ENCODE measurements at places on chromosomes 5 and 9. TPM values are rescaled to one million over a fixed set of nuclear protein-coding genes. Genes with fewer than 3 reads are reported as not detected.

DNA sequence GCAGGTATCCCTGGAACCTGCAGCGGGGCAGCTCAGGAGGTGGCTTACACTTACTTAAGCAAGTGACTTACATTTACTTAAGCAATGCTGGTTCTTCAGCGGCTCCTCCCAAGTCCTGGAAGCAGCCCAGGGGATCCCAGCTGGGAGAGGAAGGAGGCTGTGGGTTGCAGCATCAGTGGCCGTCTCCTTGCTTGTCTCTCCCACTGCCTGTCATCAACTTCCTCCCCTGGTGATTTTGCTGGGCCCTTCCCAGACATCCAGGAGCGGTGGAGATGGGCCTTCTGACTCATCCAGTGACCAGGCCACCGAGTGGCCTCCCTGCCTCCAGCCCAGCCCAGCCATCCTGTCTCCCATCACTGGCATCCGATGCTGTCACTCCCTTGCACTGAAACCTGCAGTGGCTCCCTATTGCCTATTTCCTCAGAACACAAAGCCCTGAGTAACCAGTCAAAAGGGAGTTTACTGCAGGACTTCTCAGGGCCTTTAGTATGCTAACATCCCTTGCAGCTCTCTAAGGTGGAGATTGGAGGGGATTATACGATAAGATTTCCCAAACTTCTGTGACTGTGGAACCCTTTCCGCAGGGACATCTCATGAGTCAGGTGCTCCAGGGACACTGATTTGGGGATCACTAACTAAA is 155.9 kb upstream of the PHYKPL start:
- no peaks in the 10 kb centered on the region for H3K4me1 ChIP-seq
- no peak overlapping the region for H3K4me3 ChIP-seq
- H3K27ac ChIP-seq = no peak overlapping the region
- no peak for DNase-seq
- H3K36me3 ChIP-seq = no peaks in the 10 kb centered on the region

GRCh38 chr9:93682155-93682968 is 106.0 kb downstream of the PHF2 start:
- no peaks in the 10 kb centered on the region for H3K36me3 ChIP-seq
- H3K27me3 ChIP-seq = no peaks in the 10 kb centered on the region
- H3K27ac ChIP-seq = no peak overlapping the region

DNA sequence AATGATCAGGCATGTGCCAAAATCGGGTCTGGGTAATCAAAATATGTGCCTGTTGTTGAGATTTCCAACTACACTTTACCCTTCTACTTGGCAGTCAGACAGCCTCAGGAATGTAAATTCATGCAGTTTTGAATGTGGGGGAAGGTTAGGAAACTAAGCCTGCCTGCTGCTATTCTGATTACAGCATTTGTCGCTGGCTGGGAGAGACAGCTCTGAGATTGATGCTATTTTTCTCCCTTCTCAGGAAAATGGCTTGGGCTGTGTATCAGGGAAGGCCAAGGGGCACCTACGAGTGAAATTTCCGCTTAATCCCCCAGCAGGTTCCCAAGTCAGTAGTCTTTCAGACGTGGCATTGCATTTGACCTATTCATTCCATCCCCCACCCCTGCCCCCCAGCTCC is 3.6 kb upstream of the RGS7BP start:
- H3K27ac ChIP-seq = no peak overlapping the region
- peaks cover 5% of the 10 kb centered on the region for H3K4me1 ChIP-seq
- H3K27me3 ChIP-seq = peaks cover 10% of the 10 kb centered on the region
- no peak for DNase-seq

DNA sequence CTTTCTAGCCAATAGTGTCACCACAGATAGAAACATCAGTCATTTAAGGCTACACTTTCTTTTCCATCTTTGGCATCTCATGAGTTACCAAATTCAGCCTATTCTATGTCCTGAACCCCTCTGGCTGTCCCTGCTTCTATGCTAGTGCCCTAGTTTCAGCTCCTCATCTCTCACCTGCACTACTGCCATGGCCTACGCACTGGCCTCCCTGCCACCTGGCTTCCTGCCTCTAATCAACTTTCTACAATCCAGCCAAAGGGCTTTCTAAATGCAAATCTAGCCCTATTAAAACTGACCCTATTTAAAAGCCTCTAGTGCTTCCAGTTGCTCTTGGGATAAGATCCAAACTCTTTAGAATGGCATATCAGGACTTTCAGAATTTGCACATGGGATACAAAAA is 482.9 kb downstream of the TMEM38B start:
- no peaks in the 10 kb centered on the region for H3K4me1 ChIP-seq
- H3K4me3 ChIP-seq = no peak overlapping the region
- no peak for DNase-seq
- no peaks in the 10 kb centered on the region for H3K36me3 ChIP-seq
- no peak overlapping the region for H3K27ac ChIP-seq

- H3K27me3 ChIP-seq = no peaks in the 10 kb centered on the region
- peak; percentile 87 for DNase-seq
- H3K27ac ChIP-seq = peak overlapping the region; percentile 33
- peak overlapping the region; percentile 75 for H3K4me3 ChIP-seq
- H3K36me3 ChIP-seq = peaks cover 23% of the 10 kb centered on the region
Measured at GRCh38 chr9:86354818-86355309, 654 bp upstream of the TUT7 start.

GRCh38 chr9:122374885-122375420 is 4.1 kb downstream of the PTGS1 start:
- no peaks in the 10 kb centered on the region for H3K27me3 ChIP-seq
- peak; percentile 4 for DNase-seq
- H3K36me3 ChIP-seq = no peaks in the 10 kb centered on the region
- peaks cover 6% of the 10 kb centered on the region for H3K4me1 ChIP-seq
- no peak overlapping the region for H3K4me3 ChIP-seq
- no peak overlapping the region for H3K27ac ChIP-seq

Gene PROB1
- total RNA-seq = 0.58 TPM

GRCh38 chr5:62296998-62297397 is 9.0 kb upstream of the KIF2A start:
- no peak overlapping the region for H3K27ac ChIP-seq
- no peak for DNase-seq
- 0 out of 2 replicates have a peak, but pooled peaks cover 5% of the 10 kb centered on the region for H3K27me3 ChIP-seq
- H3K4me1 ChIP-seq = no peaks in the 10 kb centered on the region
- H3K4me3 ChIP-seq = no peak overlapping the region

GRCh38 chr9:72228282-72228681 is 79.0 kb downstream of the GDA start:
- no peak overlapping the region for H3K4me3 ChIP-seq
- no peak for DNase-seq
- no peaks in the 10 kb centered on the region for H3K4me1 ChIP-seq
- no peaks in the 10 kb centered on the region for H3K36me3 ChIP-seq

DNA sequence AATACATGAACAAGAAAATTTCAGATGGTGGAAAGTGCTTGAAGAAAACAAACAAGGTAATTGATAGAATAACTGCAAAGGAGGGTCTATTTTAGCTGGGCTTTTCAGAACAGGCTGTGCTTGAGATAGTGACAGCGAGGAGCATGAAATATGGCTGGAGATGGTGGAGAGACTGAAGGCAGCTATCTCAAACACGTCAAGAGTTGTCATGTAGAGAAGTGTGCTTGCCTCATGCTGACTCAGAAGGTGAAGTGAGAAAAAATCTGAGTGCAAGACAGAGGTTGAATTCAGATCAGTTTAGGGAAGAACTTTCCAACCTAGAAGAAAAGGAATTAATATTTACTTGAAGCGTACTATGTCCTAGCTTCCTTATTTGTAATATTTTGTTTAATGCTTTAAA is 115.5 kb upstream of the RANBP3L start:
- no peaks in the 10 kb centered on the region for H3K36me3 ChIP-seq
- H3K4me1 ChIP-seq = peaks cover 14% of the 10 kb centered on the region
- no peaks in the 10 kb centered on the region for H3K27me3 ChIP-seq
- H3K27ac ChIP-seq = no peak overlapping the region
- no peak overlapping the region for H3K4me3 ChIP-seq

DNA sequence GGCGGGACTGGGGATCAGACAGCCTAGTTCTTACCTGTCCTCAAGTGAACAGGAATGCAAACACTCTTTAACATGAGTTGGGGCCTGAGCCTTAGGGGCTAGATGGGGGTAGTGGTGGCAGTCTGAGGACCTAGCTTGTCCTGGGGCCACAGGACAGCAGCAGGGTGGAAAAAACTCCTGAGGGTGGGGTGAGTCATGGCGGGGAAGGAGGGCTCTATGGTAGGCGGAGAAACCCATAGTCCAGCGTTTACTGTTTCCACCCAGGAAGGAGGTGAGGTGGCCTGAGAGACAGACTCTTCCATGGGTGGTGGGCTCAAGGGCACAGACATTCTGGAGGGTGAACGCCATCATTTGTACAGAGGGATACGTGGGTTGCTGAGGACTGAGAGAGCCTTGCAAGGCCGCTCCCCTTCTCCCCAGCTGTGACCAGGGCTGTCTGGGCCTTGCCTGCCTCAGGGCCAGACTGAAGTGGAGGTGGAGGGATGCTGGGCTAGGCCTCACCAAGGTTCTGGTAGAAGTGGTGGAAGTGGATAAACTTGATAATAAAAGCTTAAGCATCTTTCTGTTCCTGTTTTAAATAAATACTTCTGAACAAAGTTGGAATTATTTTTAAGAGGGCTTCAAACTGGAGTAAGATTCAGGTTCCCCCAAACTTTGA is 1.1 kb upstream of the TSPAN17 start:
- no peak for DNase-seq
- peaks cover 16% of the 10 kb centered on the region for H3K4me1 ChIP-seq

Gene GDNF
- 5.8 TPM for total RNA-seq

DNA sequence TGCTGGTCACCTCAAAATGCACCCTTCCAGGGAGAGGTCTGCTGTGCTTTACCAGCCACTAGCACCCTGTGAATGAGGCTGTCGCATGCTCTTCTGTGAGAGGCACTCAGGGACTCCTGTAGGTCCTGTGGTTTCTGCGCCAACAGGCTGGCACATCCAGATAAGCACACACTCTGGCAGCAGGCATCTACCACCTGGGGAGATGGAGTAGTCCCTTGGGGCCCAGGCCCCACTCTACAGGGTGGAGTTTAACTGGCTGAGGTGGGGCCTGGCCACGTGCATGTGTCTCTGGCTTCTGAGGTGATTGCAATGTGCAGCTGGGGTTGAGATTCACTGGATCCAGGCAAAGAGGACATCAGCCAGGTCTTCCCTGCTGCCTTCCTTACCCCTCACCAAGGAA is 32.3 kb downstream of the TMEM174 start:
- DNase-seq = no peak
- H3K27ac ChIP-seq = no peak overlapping the region
- no peak overlapping the region for H3K4me3 ChIP-seq

- H3K27me3 ChIP-seq = no peaks in the 10 kb centered on the region
- H3K4me1 ChIP-seq = no peaks in the 10 kb centered on the region
- DNase-seq = no peak
Measured at GRCh38 chr9:72643651-72644050, 122.2 kb downstream of the TMC1 start.

DNA sequence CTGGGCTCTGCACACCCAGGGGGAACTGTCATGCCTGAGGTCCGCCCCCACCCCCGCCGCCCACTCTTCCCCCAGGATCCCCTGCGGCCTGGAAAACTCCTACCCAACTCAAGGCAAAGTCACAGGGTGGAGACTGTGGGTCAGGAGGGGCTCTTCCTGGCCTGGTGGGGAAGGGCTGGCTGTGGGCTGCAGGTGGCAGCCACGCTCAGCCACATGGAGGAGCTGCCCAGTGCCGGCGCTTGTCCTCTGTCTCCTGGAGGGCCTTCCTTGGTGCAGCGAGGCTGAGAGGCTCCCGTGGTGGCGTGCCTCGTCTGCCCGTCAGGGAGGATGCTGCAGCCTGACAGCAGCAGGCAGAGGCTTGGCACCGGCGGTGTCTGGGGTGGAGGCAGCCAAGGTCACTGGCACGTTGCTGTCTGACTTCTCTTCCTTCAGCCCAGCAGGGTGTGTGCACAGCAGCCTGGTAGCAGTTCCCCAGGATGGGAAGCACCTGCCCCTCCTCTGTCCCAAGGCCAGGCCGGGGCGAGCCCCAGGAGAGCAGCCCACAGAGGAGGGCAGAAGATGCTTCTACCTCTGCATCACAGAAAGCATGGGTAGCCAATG is 78.1 kb downstream of the ADAMTS2 start:
- H3K27ac ChIP-seq = no peak overlapping the region
- no peaks in the 10 kb centered on the region for H3K27me3 ChIP-seq
- DNase-seq = no peak
- H3K4me3 ChIP-seq = no peak overlapping the region

- H3K27me3 ChIP-seq = no peaks in the 10 kb centered on the region
- H3K27ac ChIP-seq = no peak overlapping the region
- DNase-seq = no peak
- H3K36me3 ChIP-seq = no peaks in the 10 kb centered on the region
- no peaks in the 10 kb centered on the region for H3K4me1 ChIP-seq
- H3K4me3 ChIP-seq = no peak overlapping the region
Measured at GRCh38 chr5:39816156-39816845, 391.5 kb upstream of the DAB2 start.

DNA sequence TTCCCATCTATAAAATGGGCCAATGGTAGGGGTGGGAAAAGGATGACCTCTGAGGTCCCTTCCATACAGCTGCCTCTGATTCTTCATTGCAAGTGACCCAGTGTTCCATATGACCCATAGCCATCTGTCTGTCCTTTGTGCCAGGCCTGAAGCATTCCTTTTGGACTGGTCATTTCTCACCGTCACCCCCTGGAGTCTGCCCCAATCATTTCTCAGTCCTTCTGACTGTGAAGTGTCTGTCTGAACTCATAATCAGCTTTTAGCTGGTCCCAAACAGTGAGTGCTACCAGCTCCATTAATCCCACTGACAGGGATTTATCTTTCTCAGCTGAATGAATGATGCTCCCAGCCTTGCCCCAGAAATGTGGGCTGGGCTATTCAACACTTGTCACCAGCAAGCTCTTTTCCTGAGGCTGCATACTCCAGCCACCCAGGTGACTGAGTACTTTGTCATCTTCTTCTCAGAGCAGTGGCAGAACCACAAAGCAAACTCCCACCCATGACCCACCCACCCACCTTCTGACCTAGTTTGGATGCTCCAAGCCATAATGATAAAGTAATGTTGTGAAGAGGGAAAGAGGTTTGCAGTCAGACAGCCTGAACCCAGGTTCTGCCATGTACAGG is 37.4 kb downstream of the KCNIP1 start:
- no peaks in the 10 kb centered on the region for H3K36me3 ChIP-seq
- peaks cover 3% of the 10 kb centered on the region for H3K4me1 ChIP-seq
- no peak for DNase-seq
- H3K27me3 ChIP-seq = no peaks in the 10 kb centered on the region

DNA sequence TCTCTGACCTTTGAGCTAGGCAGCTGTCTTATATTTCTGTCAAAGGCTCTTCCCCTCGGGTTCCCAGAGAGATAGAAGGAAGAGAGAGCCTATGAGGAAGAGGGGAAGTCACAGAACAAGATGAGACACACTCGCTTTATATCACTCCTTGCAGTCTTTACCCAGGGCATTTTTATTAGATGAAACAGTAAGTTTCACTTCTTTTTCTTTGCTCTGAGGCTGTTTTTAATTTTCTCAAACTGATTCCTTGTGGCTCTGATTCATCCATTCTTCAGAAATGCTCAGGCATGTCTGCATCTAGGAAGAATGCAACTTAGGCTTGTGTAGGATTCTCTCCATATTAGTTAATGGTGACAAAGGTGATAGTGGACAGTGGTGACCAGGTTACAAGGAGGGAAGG is 132.9 kb upstream of the CHD1 start:
- no peak for DNase-seq
- H3K4me3 ChIP-seq = no peak overlapping the region
- peaks cover 9% of the 10 kb centered on the region for H3K4me1 ChIP-seq
- H3K36me3 ChIP-seq = no peaks in the 10 kb centered on the region
- no peak overlapping the region for H3K27ac ChIP-seq

All from SJSA1 (cell line).